ENCODE measurements at places on chromosomes 2 and 18.

DNA sequence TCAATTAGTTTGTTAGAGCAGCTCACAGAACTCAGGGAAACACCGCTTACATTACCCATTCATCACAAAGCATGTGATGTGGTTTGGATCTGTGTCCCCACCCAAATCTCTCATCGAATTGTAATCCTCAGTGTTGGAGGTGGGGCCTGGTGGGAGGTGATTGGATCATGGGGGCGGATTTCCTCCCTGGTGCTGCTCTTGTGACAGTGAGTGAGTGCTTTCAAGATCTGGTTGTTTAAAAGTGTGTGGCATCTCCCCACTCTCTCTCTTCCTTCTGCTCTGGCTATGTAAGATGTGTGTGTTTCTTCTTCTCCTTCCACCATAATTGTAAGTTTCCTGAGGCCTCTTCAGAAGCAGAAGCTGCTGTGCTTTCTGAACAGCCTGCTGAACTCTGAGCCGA is 63.5 kb upstream of the AGPS start:
- DNase-seq = no peak

DNA sequence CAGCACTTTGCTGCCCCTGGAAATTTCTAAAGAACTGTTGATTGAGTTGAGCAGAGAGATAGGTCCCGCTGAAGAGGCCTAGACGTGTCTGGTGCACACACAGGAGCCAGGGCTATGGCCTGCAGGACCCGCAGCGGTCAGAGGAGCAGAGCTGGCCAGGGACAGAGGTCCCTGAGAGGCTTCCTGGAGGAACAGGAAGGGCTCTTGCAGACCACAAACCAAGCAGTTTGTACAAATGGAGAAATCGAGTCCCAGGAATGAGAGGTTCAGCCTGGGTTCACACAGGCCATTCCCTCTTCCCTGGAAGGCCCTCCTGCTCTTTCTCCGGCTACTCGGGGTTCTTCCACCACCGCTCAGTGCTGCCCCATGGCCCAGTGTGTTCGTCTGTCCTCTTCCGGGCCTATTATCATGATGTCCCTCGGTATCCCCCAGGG is 1.2 kb upstream of the BIN1 start:
- DNase-seq = no peak

DNA sequence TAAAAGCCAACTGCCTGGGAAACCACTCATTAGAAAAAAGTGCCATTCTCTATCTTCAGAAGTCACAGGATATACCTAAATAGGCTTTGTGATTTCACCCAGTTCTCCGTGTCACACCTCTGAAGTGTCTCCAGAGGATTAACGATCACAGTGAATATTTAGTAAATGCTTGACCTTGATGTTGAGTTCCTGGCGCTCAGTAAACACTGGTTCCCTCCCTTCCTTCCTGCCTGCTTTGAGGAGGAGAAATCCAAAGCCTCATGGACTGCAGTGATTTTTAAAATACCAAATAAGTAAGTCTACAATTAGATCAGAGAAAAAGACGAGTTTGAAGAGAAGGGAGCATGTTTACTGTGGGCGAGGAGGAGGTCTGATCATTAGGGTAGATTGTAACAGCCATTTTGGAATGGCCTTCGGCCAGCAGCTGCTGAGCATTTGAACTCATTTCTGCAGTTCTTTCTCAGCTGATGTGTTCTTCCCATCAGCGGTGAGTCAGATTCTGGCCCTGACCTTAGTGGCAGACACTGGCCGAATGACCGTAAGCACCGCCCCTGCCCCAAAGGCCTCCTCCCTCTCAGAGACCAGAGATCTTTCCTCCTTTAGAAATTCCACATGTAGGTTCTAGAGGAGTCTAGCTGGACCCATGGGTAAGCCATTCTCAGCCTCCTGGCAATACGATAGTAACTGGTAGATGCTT is 62.1 kb upstream of the SLC16A14 start:
- DNase-seq = no peak

DNA sequence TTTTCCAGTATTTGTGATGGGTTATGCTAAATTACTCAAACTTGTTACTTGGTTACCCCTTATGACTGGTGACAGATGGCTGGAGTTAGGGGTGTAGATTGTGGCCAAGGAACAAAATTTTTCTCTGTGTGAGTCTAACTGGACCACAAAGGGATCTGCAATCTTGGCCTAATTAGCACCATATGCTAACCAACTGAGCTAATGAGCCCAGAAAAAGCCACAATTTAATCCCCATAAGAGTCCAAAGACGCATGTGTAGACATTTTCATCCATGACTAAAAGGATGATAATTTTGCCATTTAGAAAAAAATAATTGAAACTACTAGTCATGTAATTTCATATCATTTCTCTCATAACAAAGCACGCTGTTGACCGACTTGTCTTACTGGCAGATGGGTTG is 151.2 kb downstream of the ABCA12 start:
- DNase-seq = no peak

DNA sequence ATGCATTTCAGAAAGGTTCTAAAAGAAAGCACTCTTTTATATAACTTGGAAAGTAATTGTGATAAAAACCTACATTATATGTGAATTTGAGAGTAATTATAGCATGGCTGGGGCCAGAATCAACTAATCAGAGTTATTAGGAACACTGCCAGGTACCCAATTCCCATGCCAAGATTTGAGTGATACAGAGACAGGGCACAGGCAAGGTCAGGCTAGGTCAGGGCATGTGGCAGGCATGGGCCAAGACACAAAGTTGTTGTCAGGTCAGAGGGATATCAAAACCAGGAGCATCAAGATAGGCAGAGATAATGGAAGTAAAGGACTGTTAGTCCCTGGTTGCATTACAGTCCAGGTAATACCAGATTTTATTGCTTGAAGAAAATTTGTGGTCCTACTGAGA is 87.4 kb downstream of the MYO3B start:
- DNase-seq = no peak

DNA sequence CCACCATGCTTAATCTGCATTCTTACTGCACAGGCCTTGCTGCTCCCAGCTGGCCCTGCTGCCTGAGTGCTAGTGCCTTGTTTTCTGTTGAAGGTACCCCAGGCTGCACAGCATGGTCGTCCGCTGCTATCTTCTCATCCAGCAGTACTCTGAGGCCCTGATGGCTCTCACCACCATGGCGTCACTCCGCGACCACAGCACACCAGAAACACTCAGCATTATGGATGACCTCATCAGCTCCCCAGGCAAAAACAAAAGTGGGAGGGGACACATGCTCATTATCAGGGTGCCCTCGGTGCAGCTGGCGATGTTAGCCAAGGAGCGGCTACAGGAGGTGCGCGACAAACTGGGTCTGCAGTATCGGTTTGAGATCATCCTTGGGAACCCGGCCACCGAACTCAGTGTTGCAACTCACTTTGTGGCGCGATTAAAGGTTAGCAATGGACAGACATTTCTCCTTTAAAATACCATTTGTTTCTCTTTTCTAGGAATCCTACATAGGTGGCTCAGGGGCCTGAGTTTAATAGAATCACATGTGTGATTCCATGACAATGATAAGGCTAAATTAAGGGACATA is 110.5 kb downstream of the ESCO1 start:
- no peak for DNase-seq

DNA sequence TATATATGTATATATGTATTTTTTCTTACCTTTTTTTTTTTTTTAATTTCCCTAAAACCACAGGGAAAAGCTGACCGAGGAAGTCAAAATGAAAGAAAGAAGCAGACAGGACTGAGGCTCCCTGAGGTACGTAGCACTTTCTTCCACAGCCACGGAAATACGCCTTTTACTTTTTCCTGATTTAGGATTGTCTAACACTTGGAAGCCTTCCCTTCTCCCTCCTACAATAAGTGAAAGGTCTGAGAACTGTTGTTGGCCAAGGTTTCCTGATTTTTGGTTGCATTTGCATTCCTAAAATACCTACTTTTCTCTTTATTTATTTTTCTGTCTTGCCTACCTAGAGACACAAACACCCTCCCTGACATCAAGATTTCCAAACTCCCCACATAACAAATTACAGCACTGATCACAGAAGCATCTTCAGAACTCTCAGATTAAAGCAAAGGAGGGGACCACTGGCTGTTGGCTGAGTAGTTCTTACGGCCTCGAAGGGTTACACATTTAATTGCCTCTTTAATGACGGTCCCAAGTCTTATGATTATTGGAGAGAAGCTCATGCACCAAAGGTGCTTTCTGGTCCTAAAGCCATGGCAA is 778.5 kb upstream of the FANCL start:
- DNase-seq = no peak

- no peak for DNase-seq
These were observed 57.4 kb upstream of the EPHA4 start for GRCh38 chr2:221629468-221629867.

GRCh38 chr2:179031731-179032408 is 18.1 kb downstream of the CCDC141 start:
- no peak for DNase-seq

GRCh38 chr18:49368876-49369440 is 91.5 kb downstream of the DYM start:
- DNase-seq = no peak

DNA sequence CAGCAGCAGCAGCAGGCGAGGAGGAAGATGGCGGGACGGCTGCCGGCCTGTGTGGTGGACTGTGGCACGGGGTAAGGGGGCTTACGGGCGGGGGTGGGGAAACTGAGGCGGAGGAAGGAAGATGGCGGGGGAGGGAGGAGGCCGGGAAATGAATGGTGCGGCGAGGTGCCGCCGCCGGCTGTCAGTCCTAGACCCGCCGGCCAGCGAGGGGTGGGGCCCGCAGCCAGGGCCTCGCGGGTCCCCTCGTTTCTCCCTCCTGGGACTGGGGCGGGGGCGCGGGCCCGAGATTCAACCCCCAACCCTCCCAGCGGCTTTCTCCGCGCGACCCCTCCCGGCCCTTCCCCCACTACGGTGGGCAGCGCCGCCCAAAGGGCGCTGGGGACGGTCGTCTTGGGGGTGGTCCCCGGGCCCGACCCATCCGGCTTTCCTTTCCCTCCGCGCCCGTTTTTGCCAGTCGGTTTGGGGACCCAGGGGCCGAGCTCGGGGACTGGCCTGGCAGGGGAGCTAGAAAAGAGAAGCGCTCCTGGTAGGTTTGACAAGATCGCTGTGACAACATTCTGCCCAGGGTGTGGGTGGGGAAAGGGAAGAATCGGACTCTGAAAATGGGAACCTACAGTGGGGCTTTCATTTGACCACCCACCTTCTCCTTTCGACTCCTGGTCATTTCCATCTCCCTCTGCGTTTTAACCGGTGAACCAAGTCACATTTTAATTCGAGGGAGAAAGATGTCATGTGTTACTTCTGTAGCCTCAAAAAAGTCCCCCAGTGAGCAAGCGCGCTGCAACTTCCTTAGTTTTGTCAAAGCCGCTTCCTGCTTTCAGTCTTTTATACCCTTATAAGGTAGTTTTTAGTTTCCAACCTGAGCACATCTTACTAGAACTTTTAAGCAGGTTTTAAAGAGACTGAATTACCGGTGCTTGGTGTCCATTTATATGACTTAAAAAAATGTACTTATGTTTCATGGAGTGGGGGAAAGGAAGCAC is 655 bp downstream of the ACTR3 start:
- peak; percentile 58 for DNase-seq

DNA sequence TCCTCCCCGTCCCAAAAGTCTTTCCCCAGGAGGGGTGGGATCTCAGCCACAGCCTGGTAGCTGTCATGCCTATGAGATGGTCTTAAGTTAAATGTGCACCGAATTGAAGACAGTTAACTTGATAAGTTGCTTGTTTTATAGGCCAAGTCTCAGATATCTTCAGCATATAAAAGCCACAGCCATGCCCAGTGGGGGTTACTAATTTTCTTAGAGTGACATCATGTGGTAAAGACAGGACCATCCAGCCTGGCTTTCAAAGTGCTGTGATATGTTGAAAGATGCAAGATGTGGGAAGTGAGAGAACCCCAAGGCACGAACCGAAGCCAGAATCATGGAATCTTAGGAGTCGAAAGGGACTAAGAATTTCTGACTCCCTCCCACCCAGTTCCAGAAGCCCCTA is 42.1 kb upstream of the FAM124B start:
- DNase-seq = no peak

DNA sequence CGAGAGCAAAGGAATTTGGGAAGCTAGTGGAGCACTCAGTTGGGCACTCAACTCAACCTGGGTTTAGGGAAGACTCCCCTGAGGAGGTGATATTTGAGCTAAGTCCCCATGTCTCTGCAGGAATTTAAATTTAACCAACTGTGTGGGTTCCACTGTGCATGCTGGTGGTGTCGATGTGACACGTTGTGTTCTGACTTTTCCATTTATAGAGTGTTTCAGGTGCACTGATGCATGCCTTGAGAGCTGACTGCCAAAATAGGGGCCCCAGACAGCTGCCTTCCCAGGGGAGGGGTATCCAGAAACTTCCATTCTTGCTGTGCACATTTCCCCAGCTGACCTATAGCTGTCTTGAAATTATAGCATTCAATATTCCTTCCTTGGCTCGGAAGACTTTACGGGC is 63.7 kb upstream of the BCL2L11 start:
- no peak for DNase-seq

DNA sequence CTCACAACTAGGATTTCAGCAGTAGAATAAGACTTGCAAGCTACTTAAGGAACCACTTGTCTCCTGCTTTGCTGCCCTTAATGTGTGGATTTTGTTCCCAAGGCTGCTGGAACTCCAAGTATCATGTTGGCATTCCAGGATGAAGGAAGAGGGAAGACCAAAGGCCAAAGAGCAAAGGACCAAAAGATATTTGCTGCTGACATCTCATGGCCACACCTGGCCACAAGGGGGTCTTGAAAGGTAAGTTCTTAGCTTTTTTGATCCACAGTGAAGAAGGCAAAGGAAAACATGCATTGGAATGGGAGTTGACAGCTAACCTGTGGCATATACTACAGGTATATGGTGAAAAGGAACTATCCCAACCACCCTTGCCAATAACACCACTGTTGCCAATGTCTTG is 3.9 kb upstream of the MATN3 start:
- no peak for DNase-seq

DNA sequence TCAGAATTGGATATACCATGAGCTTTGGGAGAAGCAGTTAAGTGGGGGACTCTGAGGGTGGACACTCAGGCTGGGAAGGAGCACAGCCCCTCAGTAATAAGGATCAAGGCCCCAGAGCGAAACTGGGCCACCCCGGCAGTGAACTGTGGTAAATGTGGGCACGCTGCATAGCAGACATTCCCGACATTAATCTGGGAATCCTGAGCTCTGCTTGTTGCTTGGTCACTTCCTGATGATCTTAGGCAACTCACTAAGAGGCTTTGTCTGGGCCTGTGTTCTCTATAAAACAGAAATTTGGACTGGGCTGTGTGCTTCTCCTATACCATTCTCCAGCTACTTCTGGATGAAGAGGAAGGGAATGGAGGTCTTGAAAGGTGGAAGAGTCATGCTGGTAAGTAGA is 4.8 kb downstream of the TGFBRAP1 start:
- DNase-seq = no peak

Measured in NK-92 treated with Interleukin-12 subunit alpha and Interleukin-12 subunit beta, amount 100 ng/mL, for 24 hours (cell line).